Non-pigmented ciliary epithelial cell (primary cell): ENCODE measurements at places on chromosomes 2 and 18.

- no peak for DNase-seq
Observed at GRCh38 chr18:60146220-60146960, 226.2 kb downstream of the MC4R start.

GRCh38 chr2:154338352-154338967 is 360.0 kb upstream of the KCNJ3 start:
- no peak for DNase-seq

- no peak for DNase-seq
Observed at GRCh38 chr2:221314786-221315185, 257.3 kb downstream of the EPHA4 start.

GRCh38 chr18:44679914-44680272 is 795 bp upstream of the SETBP1 start:
- no peak for DNase-seq

- DNase-seq, result no peak
Observed at GRCh38 chr2:241750076-241750840, 15.8 kb downstream of the D2HGDH start.

GRCh38 chr2:139465789-139466188 is 685.6 kb upstream of the NXPH2 start:
- DNase-seq, result no peak

DNA sequence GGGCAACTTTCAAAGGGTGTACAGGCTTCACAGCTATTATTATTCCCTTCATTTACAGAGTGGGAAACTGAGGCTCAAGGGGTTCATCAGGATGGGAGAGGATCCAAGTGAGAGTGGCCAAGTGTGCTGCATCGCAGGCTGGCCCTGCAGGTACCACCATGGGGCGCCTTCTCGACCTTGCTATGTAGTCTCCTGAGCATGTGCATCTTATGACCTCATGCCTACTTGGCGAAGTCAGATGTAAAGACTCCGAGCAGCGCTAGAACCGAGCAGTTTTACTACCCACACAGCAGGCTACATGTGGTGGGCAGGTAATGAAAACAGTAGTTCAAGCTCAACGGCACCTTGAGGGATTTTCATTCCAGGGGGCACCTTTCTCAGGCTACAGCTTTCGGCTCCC is 42.0 kb downstream of the TFCP2L1 start:
- DNase-seq, result no peak

DNA sequence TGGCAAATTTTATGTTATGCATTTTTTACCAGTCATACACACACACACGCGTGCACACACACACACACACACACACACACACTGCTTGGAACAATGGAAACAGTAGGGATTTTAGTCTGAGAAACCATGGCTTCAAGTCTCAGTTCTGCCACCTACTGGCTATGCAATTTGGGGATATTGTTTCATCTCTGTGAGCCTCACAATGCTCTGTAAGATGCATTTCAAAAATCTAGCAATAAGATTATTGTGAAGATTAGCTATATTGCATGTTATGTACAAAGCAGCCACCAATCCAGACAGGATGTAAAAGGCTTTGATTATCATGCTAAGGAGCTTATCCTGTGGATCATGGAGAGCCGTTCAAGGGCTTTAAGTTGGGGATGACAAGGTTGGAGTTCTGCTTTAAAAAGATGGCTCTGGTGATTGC is 401.4 kb downstream of the NBAS start:
- peak; percentile 30 for DNase-seq

DNA sequence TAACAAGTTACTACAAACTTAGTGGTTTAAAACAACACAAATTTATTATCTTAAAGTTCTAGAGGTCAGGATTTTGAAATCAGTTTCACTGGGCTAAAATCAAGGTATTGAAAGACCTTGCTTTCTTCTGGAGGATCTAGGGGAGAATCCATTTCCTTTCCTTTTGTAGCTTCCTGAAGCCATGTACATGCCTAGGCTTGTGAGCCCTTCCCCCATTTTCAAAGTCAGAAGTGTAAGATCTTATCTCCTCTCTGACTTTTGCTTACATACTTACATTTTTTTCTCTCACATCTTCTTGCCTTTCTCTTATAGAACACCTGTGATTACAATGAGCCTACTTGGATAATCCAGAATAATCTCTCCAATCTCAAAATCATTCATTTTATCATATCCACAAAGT is 78.7 kb upstream of the MBOAT2 start:
- DNase-seq, result no peak

GRCh38 chr18:5167831-5168230 is 29.2 kb downstream of the AKAIN1 start:
- DNase-seq, result no peak

- no peak for DNase-seq
Observed at GRCh38 chr18:54254265-54254758, 15.0 kb upstream of the POLI start.

- no peak for DNase-seq
Observed at GRCh38 chr2:171315781-171316180, 118.0 kb downstream of the METTL8 start.

GRCh38 chr2:30763151-30763660 is 44.0 kb downstream of the CAPN13 start:
- DNase-seq, result no peak

- no peak for DNase-seq
Observed at GRCh38 chr2:59888015-59888414, 665.4 kb downstream of the BCL11A start.

- DNase-seq, result no peak
Observed at GRCh38 chr2:217491271-217491670, 511.5 kb downstream of the TNS1 start.

DNA sequence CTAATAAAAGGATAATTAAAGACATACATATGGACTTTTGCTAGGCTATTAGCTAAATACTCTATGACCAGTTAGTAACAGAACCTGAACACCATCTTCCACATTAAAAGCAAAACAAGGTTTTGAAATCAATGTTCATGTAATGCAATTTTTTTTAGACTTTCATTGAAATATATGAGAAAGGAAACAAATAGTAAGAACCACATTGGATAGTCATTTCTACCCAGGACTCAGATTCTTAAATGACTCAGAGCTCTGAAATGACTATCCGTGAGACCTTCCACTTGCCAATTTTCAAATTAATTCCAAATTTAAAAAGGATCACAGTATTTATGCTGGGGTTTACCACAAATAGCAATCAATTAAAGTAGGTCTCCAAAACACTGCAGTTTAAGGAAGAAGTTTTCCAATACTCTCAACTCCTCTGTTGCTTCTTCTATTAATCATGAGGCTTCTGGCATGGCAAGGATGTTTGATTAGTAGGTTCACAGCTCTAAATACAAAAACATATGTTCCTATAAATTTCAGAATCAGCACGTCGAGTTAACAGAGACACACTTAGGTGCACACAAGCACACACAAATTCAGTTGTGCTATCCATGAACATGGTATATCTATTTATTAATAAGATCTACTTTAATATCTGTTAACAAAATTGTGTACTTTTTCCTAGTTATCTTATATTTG is 841.0 kb downstream of the RNF144A start:
- no peak for DNase-seq

- peak; percentile 78 for DNase-seq
Observed at GRCh38 chr2:187390891-187391290, 57.2 kb downstream of the CALCRL start.

GRCh38 chr2:104215269-104216161 is 638.4 kb upstream of the POU3F3 start:
- DNase-seq, result no peak

- DNase-seq, result no peak
Observed at GRCh38 chr2:100104718-100105677, 37.4 kb downstream of the AFF3 start.
